ENCODE measurements at places on chromosomes 2 and 18. TPM values are rescaled to one million over a fixed set of nuclear protein-coding genes. Genes with fewer than 3 reads are reported as not detected.

GRCh38 chr2:73971722-73972121, 13.0 kb upstream of the TET3 start:
- no peak for DNase-seq

DNA sequence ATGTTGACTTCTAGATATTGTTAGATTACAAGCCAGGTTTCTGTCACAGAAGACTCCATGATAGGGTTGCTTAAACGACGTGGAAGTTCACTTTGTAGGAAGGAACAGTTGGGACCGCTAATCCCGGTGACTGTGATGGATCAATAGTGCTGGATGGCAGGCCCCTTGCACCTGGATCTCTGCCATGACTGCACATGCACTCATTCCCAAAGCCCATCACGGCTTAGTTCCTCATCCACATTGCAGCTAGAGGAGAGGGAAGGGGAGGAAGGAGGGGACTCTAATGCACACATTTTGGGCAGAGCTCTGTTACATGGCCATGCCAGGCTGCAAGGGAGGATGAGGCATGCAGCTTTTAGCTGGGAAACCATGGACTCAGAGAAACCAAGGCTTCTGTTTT, 773.7 kb upstream of the RAB6C start:
- DNase-seq = no peak

GRCh38 chr2:148023861-148024260, 3.0 kb downstream of the MBD5 start:
- DNase-seq = no peak

GRCh38 chr2:23419171-23420090, 34.5 kb downstream of the KLHL29 start:
- peak; percentile 63 for DNase-seq

GRCh38 chr2:23578964-23579671, 194.1 kb downstream of the KLHL29 start:
- no peak for DNase-seq

- no peak for DNase-seq
Measured at GRCh38 chr2:134117676-134118075, 136.2 kb upstream of the MGAT5 start.

- no peak for DNase-seq
Measured at GRCh38 chr2:134558208-134558830, 160.5 kb downstream of the TMEM163 start.

DNA sequence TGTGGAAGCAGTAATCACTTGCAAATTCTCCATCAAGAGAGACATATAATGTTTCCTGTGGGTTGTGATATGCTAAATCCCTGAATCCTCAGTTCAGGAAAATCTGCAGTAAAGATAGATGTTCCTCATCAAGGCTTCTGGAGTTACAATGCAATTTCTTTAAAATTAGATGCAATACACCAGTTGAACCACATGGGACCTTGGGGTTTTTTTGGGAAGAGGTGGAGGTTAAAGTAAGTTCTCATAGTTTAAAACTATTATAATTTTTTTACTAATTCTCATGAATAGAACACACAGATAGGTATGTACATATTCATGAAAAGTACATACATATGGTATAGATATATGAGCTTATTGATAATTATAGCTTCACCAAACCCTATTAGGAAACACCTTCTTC, 496.2 kb downstream of the SATB2 start:
- DNase-seq = no peak

DNA sequence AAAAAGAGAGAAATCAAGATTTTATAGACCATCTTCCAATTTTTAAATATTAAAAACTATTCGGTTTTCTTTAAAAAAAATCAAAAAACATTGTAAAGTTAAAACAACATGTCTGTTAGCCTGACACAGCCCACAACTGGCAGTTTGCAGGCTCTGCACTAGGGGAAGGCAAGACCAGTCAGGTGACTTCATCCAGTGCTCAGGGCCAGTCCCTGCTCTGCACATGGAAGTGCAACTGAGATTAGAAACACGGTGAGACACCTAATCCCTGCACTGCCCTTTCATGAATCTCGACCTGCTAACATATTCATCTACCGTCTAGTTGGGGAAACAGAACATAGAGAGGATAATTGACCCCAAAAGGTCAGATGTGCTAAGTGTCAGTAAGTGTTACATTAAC, 135.2 kb downstream of the BARD1 start:
- no peak for DNase-seq

GRCh38 chr18:814300-815084, 2.5 kb upstream of the YES1 start:
- no peak for DNase-seq

- no peak for DNase-seq
Measured at GRCh38 chr2:206641226-206641625, 1.1 kb upstream of the FAM237A start.

DNA sequence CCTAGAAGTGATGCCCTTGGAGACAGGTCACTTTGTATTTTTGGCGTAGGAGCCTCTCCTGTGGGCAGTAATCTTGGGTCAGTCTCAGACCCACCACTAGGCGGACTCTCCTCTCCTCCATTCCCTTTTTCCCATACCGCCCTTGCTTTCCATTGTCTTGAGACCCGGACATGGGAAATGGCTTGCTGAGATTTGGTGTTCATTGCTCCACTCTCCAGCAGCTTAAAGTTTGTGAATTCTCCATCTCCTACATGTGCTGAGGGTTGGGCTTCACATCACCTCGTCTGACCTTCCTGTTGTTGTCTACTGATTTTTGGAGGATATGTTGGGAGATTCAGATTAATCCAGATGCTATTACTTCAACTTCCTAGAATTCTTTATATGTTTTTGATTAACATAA, 159.2 kb upstream of the RAB12 start:
- peak; percentile 35 for DNase-seq

GRCh38 chr2:25369439-25369838, 27.7 kb upstream of the DNMT3A start:
- no peak for DNase-seq

DNA sequence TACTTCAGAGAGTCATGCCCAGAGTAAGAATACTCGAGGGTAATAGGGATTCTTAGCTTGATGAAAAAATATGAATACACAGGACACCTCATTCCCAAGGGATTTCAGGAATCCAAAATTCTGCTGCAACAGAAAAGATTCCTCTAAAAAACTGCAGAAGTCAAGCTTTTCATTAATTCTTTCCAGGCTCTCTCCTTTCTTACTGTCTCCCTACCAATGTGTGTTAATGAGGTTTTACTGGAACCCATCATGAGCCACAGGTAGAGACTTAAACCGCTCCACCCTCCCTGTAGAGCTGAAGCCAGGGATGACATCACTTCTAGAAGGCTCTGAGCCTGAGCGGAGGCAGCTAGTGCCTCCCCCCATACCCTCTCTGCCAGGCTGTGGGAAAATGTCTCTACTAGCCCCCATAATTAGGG, 3.4 kb downstream of the SDC1 start:
- no peak for DNase-seq

DNA sequence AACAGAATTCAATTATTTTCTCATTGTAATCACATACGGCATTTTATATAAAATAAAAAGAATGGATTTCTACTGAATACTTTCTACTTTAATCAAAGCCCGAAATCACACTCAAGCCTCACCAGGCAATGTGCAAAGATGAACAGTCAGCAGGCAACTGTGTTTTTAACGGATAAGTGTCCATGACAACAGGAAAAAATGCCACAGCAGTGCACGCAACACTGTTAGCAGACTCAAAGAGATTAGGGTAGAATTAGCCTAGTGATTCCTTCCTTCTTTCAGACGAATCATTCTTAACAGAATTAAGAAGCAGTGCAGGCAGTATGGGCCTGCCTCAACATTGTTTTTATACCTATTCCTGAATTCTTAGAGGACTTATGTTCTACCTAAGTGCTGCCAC, 135.6 kb downstream of the CDH2 start:
- DNase-seq = no peak

- no peak for DNase-seq
Measured at GRCh38 chr2:206565666-206566065, 76.6 kb upstream of the FAM237A start.

The DBI gene
- 251 TPM for total RNA-seq

The TLX2 gene
- not detected for total RNA-seq

The CPS1 gene
- total RNA-seq = 2.9 TPM

The PPP1R1C gene
- 29.6 TPM for total RNA-seq

The NLRC4 gene
- total RNA-seq = 0.43 TPM
